ENCODE measurements at places on chromosomes 3 and 15. TPM values are rescaled to one million over a fixed set of nuclear protein-coding genes. Genes with fewer than 3 reads are reported as not detected.
A peak's percentile ranks its signal among the peaks of the same experiment; 100 is the strongest.

CIP2A gene
- total RNA-seq, result 15.5 TPM

ADCY5 gene
- total RNA-seq, result not detected

CCDC54 gene
- not detected for total RNA-seq

DAPK2 gene
- total RNA-seq, result 4.6 TPM

USF3 gene
- 12.1 TPM for total RNA-seq

AHSG gene
- total RNA-seq, result not detected

PLIN1 gene
- 0.17 TPM for total RNA-seq

GOLGA6L7 gene
- not detected for total RNA-seq

ADGRG7 gene
- not detected for total RNA-seq

SECISBP2L gene
- total RNA-seq, result 19.6 TPM

CHST2 gene
- total RNA-seq, result 2.3 TPM

DPPA2 gene
- not detected for total RNA-seq

STARD5 gene
- total RNA-seq, result 3.4 TPM

USP19 gene
- total RNA-seq, result 39.3 TPM

DNA sequence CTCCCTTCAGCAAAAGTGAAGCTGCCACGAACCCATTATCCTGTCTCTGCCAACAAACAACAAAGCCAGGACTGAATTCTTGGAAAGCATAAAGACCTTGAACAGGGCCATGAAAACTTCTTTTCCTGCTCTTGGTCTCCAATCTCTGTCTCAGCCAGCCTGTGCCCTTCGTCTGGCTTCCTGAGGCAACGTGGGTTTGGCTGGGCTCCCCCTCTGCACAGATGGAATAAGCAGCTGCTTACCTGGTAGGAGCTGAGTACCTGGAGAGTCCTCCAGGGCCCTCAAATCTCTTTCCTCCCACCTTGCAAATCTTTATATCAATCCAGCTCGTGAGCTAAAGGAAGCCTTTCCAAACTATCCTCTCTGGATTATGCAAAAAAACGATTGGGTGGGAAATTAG is 97.6 kb upstream of the PSMD6 start:
- no peak for DNase-seq

DNA sequence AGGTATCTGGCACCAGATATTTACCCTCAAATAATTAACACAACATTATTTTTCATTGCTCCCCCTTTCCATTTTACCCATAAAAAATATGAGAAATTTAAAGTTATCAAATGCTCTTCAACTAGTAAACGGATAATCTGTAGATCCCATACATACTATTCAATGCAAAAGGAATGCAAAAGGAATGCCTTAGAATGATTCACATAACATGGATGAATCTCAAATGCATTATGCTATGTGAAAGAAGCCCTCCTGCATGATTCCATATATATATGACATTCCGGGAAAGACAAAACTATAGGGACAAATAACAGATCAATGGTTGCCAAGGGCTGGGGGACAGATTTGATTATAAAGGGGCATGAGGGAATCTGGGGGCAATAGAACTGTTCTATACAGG is 195.7 kb downstream of the STT3B start:
- DNase-seq, result no peak

DNA sequence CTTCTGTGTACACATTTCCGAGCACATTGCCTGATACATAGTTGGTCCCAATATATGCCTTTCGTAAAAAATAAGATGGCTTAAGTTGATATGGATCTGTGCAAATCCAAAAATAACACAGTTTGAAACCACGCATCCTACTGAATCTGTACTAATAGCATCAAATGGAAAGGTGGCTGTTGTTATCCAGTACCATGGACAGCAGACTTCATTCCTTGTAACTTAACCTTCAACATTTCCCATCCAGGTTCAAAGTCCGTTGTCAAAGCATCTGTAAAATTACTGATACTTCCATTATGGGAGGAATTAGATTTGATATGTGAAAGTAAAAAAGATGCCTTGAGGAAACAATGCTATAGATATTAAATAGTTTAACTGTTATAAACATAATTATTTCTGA is 65.5 kb upstream of the C3orf49 start:
- DNase-seq, result peak; percentile 57

- no peak for DNase-seq
These were observed 258.6 kb upstream of the RASGRP1 start for GRCh38 chr15:38823263-38823662.

DNA sequence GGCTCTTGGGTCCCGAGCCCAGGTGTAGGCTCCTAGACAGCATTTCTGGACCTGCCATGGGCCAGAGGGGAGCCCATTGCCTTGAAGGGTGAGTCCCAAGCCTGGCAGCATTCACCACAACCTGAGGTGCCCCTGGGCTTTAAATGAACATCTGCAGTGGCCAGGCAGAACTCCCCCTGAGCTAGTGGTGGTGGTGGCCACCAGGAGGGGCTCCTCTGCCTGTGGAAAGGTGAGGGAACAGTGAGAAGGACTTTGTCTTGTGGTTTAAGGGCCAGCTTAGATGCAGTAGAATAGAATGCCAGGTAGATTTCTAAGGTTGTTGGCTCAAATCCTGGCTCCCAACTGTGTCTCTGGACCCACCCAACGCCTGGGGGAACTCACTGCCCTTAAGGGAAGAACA is 55.6 kb downstream of the CASR start:
- no peak for DNase-seq

DNA sequence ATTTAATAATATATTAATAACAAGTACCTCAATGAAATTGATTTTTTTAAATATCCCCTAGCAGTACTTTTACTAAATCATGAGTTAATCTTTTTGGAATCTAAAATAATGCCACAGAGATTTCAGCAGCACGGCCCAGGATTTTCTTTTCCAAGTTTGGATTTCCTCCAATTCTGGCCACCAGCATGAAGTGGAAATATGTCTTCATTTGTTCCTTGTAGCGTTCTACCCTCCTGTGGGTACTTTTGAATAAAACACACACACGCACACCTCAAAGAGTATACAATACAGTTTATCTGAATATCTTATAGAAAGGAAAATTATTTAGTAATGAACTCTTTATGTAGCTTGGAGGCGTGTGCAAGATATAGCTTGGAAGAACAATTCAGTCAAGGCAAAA is 125.1 kb upstream of the STT3B start:
- no peak for DNase-seq

DNA sequence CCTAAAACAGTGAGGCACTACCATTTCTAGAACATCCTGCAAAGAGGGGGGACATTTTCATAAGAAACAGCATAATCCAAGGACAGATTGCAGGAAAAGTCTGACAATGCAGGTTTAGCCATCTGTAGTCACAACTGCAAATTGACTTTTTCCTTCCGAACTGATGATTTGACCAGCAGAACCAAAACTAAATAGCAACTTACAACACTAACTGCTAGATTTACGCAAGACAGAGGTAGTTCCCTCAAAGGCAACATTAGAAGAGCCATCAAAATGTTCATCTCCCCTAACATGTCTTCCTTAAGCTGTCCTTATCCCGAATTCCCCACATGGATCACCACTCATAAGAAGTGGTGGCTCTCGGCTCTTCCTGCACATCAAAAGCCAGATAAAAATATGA is 129.6 kb downstream of the GADL1 start:
- DNase-seq, result no peak

- no peak for DNase-seq
These were observed 241.1 kb downstream of the WNT5A start for GRCh38 chr3:55246033-55246432.

GRCh38 chr3:117736846-117737245 is 1027.3 kb downstream of the TUSC7 start:
- DNase-seq, result peak; percentile 35

GRCh38 chr15:29452881-29453731 is 183.5 kb upstream of the NSMCE3 start:
- no peak for DNase-seq

DNA sequence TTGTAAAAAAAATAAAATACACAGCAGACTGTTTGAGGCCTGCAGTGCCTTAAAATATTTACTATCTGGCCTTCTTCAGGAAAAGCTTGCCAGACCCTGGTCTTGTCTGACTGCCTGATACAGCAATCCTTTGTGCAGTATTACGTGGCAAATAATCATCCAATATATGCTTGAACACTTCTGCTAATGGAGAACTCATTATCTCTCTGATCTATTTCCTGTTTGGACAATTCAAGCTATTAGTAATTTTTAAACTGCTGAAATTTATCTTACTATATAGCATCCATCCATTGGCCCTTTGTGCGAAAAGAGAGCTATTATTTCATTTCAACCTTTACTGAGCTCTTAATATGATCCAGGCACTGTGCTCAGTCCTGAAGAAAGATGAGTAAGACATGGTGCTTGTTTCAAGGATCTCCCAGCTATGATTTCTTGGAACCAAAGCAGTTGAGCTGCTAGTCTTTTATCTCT is 15.9 kb downstream of the ATG7 start:
- no peak for DNase-seq

GRCh38 chr3:106392915-106393314 is 524.1 kb upstream of the CBLB start:
- no peak for DNase-seq

- DNase-seq, result no peak
These were observed 21.4 kb downstream of the STAG1 start for GRCh38 chr3:136730595-136731273.

DNA sequence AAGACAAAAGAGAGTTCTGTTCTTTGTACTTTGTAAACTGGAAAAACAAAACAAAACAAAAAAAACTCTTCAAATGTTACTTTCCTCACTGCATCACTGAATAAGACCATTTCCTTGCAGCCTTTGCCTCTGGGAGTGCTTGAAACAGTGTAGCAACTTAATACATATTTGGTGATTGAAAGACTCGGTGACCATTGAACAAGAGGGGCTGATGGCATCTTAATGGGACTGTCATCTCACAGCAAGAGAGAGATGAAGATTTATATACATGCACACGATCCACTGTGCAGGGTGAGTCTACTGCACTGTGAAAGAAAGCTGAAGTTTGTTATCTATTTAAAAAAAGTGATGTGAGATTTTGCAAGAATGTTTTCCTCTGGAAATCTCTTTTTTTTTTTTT is 111.9 kb upstream of the KLHL25 start:
- DNase-seq, result no peak

DNA sequence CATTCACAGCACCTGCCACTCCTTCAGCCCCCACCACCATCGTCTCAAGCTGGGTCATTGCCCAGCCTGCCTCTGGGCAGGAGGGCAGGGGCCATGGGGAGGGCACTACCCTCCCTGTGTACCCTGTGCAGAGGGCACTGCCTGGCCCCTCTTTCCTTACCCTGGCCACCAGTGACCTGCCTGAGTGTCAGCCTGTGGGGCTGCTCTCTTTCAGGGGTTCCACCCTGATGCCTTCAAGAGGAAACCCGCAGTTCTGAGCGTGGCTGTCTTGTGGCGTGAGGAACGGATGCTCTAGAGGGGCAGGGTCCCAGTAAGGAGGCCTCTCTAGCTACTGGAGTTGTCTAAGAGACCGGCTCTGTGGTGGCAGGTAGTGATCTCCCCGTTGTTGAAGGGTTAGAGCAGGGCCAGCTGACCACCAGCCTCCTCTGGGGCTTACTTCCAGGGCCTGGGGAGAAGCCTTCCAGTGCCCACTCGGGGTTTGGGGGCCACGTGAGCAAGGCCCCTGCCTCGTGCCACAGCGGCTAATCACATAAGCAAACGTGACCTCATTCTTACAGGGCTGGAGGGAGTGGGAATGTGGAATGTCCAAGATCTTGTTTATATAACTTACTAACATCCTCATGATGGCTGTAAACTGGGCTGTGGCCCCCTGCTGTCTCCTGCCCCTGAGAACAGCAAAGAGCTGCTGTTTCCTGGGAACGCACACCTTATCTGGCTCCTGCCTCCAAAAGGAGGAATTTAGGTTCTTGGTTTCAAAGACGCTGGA is 31.4 kb upstream of the SEC13 start:
- DNase-seq, result peak; percentile 26

- DNase-seq, result no peak
These were observed 47.1 kb downstream of the KLF15 start for GRCh38 chr3:126309861-126310655.

GRCh38 chr15:60363087-60363549 is 34.7 kb downstream of the ANXA2 start:
- DNase-seq, result no peak

DNA sequence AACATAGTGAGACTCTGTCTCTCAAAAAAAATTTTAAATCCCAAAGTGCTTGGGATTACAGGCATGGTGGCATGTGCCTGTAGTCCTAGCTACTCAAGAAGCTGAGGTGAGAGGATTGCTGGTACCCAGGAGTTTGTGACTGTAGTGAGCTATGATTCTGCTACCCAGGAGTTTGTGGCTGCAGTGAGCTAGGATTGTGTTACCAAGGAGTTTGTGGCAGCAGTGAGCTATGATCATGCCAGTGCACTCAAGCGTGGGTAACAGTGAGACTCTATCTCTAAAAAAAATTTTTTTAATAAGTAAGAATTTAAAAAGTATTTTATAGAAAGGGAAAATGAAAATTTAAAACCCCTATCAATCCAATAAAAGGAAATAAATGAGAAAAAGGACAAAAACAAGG is 69.5 kb downstream of the FAIM start:
- DNase-seq, result no peak

DNA sequence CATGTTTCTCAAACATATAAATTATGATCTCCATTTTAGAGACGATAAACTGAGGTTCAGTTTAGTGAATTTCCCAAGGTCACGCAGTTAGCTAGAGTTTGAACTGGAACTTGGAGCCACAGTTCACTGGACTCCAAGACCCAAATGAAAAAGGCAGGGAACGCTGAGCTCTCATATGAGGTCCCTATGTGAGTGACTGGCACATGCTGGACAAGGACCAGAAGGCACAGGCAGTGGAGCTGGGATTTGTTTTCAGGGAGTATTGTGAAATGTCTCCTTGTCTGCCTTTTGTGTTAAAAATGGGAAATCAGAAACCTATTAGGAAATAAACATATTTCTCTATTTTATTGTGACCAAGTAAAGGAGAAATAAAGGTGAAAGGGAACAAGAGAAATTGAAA is 63.5 kb downstream of the MESD start:
- DNase-seq, result peak; percentile 17

GRCh38 chr15:37121492-37121891 is 21.1 kb upstream of the MEIS2 start:
- DNase-seq, result no peak

DNA sequence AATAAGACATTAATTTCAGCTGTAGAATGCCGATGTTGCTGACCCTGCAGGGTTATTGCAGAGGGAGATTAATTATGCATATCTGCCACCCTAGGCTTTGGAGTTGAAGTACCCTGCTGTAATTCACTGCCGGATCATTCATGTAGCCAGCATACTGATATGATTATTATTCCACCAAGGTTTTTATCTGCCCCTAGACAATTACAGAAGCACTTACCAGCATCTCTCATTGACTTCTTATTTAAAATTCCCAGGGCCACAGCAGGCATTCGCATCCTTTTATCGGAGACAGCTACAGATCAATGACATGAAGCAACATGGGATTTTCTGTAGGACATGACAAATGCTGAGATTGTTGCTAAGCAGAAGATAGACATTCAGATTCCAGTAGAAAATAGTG is 31.3 kb downstream of the IL1RAP start:
- no peak for DNase-seq

All from MCF 10A (cell line).